Fibroblast of the conjunctiva (primary cell): ENCODE measurements at places on chromosomes 11 and 22.

- no peak for DNase-seq
Measured at GRCh38 chr11:30478923-30479322, 107.2 kb downstream of the MPPED2 start.

GRCh38 chr11:996681-997080 is 39.8 kb downstream of the MUC6 start:
- DNase-seq = no peak

DNA sequence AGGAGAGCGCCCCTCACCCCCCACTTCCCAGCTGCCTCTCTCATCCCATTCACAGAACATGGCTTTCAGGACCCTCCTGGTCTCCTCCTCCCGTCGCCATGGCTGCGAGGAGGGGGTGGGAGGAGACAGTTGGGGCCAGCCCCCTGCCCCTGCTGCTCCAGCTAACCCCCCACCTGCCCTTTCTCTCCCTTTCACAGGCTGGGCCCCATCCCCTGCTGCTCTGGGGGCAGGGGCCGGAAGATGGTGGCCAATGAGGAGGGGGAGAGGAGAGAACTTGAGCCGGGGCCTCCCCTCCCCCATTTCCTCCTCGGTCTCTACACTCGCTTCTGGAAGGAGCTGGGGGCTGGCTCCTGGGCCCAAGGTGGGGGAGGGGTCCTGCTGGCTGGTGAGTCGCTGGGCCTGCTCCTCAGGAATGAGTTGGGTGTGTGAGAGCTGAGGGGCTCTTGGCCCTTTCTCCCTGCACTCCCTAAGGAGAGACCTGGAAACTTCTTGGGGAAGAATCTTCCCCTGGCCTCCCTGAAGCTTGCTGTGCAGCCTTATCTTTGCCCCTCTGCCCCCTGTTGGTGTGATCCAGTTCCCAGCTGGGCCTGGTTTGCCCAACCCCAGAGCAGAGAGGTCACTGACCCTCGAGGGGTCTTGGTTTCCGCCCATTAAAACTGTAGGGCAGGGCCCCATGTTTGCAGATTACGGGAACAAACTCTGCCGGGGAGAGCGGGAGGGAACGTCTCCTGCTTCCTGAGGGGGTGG is 10.2 kb downstream of the YPEL4 start:
- peak; percentile 43 for DNase-seq

- peak; percentile 13 for DNase-seq
Measured at GRCh38 chr22:23282089-23282501, 101.8 kb downstream of the BCR start.

DNA sequence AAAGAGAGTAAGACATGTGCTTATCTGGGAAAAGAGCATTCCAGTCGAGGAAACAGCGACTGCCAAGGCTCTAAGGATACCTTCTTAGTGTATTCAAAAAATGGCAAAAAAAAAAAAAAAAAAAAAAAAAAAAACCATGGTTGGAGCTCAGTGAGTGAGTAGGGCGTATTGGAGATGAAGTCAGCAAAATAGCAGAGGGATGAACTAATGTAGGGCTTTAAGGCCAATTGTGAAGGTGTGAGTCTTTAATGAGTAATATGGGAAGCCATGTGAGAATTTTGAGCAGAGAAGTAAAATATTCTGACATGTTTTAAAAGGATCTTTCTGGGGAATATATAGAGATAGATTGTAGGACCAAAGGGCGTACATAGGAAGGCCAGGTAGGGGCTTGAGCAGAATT is 498.6 kb upstream of the ISX start:
- no peak for DNase-seq

- DNase-seq = no peak
Measured at GRCh38 chr22:50076646-50077535, 8.3 kb downstream of the MLC1 start.

DNA sequence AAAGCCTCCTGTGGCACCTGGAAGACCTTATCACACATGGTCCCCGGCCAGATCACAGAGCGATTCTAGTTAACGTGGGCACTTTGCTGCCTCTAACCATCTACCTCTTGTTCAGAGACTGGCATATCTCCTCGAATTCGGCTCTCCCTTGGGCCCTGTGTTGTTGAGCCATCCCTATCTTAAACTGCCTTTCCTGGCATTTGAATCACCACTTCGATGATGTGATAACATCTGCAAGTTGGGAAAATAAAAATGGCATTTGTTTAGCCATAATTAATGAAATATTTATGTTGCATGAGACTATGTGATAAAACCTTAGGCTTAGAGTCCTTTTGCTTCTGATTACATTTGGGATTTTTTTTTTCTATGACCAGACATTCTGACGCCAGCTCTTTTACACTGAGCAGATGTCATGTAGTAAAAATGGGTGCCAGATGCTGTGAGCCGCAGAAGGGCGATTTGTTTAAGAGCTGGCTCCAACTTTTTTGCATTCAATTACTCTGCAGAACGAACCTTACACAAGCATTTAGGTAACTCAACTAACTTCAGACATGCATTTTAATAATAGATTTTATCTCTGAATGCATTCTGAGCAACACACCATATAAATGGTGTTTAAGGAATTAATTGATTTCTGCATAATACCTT is 58.5 kb upstream of the PARVA start:
- DNase-seq = peak; percentile 55
